Bronchial epithelial cell (primary cell): ENCODE measurements at places on chromosomes 4 and X.

DNA sequence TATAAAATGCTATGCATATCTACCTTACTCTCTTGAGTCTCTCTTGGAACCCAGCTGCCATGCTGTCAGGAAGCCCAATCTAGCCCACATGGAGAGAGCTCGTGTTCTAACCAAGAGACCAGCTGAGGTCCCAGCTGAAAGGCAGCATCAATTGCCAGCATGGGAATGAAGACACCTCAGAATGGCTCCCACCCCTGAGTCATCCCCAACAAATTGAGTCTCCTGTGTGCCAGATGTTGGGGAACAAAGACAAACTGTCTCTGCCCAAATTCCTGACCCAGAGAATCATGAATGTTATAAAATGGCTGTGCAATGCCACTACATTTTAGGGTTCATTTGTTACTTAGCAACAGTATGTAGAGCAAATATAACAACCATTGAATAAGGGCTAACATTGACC lies 105.2 kb upstream of the STX18 start:
- no peak for DNase-seq

DNA sequence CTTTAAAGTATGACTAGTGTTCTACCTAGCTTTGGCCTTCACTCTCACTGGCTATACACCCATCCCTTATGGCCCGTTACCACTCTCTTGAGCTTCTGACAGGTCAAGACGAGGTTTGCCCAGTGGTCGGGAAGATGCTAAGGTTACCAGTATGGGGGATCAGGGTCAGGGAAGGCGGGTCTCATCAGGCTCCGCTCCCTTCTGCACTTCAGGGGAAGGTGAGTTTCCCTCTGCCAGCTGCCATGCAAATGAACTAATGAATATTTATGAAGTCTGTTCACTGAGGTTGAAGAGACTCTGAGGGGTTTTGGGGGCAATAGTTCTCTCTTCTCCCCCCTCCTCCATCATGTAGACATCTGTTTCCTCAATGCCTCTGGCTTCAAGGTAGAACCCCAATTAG lies 6.6 kb downstream of the EFNB1 start:
- DNase-seq = no peak

- DNase-seq = peak; percentile 85
These were observed 853.4 kb downstream of the STIM2 start for GRCh38 chr4:27714073-27714472.

- DNase-seq = no peak
These were observed 716.6 kb upstream of the INTU start for GRCh38 chr4:126916049-126916625.

DNA sequence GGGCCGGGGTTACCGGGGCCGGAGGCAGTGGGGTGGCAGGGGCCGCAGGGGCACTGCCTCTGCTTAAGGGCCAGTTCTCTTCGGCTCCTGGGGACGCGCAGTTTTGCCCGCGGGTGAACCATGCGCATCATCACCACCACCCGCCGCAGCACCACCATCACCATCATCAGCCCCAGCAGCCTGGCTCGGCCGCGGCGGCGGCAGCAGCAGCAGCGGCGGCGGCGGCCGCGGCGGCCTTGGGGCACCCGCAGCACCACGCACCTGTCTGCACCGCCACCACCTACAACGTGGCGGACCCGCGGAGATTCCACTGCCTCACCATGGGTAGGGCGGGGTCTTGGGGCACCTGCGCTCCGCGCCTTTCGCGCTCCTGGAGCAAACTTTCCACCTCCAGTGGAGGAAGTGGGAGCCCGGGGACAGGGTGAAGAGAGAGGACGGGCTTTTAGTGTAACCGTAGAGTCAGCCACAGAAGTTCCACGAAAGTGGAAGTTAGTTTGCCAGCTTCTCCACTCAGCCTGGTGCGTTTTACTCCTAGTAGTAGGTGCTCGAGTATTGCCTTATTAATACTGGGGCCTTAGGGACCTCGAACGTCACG lies 729 bp downstream of the GSX2 start:
- no peak for DNase-seq

DNA sequence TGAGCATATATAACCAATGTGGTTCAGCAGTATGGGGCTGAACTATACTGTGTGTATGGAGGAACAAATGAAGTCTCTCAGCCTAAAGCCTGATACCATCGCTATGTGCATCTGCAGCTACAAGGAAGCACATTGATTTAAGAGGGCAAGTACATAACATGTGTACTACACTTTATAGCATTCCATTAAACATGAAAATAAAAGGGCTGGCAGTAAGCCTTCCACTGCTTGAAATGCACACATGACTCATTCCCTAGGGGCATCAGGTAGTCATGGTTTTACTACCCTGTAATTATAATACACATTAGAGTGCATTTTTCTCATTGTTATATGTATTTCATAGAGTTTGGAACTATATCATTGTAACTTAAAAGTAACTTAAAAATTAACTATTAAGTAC lies 51.2 kb downstream of the SMARCA1 start:
- DNase-seq = peak; percentile 30

- DNase-seq = no peak
These were observed 6.2 kb upstream of the PLCXD1 start for GRCh38 chrX:274904-275475.

GRCh38 chrX:107834275-107835201 lies 8.9 kb downstream of the MID2 start:
- peak; percentile 37 for DNase-seq

- DNase-seq = no peak
These were observed 1425.5 kb downstream of the PCDH18 start for GRCh38 chr4:136106753-136107152.

- DNase-seq = no peak
These were observed 92.0 kb downstream of the IRF2 start for GRCh38 chr4:184382189-184382846.

GRCh38 chr4:126385954-126386353 lies 1071.2 kb downstream of the FAT4 start:
- DNase-seq = no peak

DNA sequence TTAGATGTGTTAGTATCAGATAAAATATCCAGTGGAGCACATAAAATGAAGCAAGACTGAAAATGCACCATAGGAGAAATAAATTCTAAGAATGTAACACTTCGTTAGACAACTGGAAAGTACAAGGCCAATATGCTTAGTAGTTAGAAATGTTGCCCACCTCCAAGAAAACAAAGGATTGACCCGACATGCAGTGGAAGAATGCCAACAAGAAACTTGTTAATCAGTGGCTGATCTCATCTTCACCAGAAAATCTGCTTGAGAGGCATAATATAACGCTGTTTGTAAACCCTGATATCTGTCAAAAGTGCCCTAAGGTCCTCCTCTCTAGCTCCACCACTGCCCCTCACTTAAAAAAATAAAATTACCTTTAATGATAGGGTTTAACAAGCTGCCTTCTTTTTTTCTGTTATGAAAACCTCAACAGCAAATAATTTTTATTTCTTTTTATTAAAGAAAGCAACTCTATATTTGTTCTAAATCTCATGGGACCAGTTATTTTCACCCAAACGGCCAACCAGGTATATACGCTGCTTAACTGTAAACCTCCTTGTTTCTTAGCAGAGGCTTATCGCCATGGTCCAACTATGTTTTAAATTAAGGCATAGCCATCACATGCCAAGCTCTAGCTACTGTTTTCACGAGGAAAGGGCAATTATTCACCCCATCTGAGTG lies 1.8 kb downstream of the RASGEF1B start:
- no peak for DNase-seq

DNA sequence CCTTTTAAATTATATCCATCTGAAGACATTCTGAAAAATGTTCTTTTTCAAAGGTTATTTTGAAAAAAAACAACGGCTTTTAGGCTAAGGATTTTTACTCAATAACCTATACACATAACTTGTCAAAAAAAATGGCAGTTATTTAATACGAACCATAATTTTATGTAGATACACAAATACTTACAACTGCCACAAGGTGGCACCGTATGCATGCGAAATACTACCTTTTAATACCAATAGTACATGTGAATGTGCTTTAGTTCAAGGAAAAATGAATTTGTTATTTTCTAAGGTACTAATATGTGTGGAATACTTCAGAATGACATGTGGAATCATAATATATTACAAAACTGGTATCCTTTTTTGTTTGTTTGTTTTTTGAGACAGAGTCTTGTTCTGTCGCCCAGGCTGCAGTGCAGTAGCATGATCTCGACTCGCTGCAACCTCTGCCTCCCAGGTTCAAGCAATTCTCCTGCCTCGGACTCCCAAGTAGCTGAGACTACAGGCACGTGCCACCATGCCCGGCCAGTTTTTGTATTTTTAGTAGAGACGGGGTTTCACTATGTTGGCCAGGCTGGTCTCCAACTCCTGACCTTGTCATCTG lies 4.6 kb upstream of the MAD2L1 start:
- DNase-seq = peak; percentile 65

- DNase-seq = no peak
These were observed 6.0 kb downstream of the PCDH7 start for GRCh38 chr4:30726090-30726675.

GRCh38 chr4:7389101-7389701 lies 45.5 kb downstream of the PSAPL1 start:
- DNase-seq = no peak

GRCh38 chr4:57122959-57123358 lies 12.8 kb upstream of the IGFBP7 start:
- no peak for DNase-seq

DNA sequence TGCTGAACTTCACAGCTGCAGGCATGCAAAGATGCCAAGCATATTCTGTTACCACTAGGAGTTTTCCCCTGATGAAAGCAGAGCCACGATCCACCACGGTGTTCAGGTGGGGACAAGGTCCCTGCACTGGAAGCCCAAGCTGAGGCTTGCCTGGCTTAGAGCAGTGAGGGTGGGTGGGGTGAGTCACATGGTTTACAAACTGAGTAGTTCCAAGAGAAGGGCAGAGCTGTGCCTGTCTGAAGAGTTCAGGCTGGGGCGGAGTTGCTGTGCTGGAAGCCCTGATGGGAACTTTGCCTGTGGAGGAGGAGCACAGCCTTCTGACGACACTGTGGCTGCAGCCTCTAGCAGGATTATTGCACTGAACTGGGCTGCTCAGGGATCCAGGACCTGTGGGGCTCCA lies 45.5 kb downstream of the FAM9B start:
- peak; percentile 87 for DNase-seq

DNA sequence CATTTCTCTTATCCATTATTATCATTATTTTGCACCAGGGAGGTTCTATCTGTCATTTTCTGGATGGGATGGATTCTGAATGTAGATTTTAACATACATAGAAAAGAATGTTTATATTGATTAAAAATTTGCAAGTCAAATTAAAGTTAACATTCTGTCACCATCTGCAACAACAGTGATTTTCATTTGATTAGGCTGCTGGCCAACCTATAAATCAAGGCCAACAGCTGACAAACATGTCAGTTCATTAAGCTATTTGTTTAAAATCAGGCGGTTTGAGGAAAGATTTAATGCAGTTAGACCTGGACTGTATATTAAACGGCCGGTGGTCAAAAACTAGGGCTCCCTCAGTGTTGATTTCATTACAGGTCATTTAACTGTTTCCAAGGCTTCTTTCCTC lies 109.5 kb upstream of the CBR4 start:
- DNase-seq = no peak

- DNase-seq = no peak
These were observed 588.5 kb downstream of the TRIML1 start for GRCh38 chr4:188727746-188728145.

- DNase-seq = peak; percentile 88
These were observed 72.5 kb downstream of the RAPGEF2 start for GRCh38 chr4:159175085-159175988.

DNA sequence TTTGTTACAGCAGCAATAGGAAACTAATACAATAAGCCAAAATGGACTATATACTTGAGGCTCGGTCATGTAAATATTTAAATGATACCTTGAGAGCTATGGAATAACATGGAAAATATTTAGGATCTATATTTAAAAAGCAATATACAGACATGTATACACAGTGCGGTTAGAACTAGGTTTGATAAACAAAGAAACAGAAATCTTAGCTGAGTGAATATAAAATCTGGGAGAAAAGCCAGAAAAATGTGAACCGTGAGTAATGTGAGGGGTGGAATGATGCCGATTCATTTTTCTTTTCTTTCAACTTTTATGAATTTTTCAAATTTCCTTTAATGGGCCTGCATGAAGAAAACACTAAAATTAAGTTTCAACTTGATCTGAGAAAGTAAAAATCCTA lies 104.1 kb downstream of the ATXN3L start:
- no peak for DNase-seq

GRCh38 chr4:10161146-10161545 lies 44.5 kb upstream of the WDR1 start:
- DNase-seq = peak; percentile 11

DNA sequence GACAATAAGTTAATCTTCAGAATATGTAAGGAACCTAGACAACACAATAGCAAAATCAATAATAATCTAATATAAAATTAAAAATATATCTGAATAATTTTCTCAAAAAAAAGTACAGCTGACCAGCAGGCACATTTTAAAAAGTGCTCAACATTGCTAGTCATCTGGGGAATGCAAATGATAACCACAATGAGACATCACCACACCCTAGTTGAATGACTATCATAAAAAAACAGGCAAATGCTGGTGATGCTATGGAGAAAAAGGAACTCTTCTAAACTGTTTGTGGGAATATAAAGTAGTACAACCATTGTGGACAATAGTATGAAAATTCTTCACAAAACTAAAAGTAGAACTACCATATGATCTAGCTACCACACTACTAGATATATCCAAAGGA lies 956.9 kb upstream of the NDST4 start:
- DNase-seq = peak; percentile 49

GRCh38 chr4:59748433-59748832 lies 1451.7 kb upstream of the ADGRL3 start:
- DNase-seq = no peak

- no peak for DNase-seq
These were observed 2.0 kb upstream of the NYX start for GRCh38 chrX:41445171-41445570.

GRCh38 chr4:133995243-133995960 lies 206.2 kb downstream of the PABPC4L start:
- no peak for DNase-seq

GRCh38 chr4:41579043-41579442 lies 41.1 kb downstream of the LIMCH1 start:
- DNase-seq = no peak

DNA sequence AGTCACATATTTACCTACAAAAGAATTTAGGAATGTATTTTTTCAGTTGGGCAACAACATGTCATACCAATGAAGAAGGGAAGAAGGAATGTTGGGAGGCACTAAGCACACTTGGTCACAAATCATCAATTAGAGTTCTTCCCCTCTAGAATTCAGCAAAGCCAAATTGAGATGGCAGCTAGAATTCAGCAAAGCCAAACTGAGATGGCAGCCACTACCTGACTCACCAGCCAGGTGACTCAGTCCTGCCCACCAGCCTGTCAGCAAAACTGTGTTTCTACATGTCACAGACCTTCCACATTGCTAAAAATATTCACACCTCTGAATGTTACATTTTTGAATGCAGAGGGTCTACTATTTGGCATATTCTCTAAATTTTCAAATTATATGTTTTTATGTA lies 63.2 kb upstream of the NOCT start:
- DNase-seq = peak; percentile 91
